ENCODE measurements at places on chromosomes 7 and 10. TPM values are rescaled to one million over a fixed set of nuclear protein-coding genes. Genes with fewer than 3 reads are reported as not detected.

GNAT3 gene
- not detected for total RNA-seq

TRUB1 gene
- total RNA-seq, result 24.3 TPM

SFMBT2 gene
- total RNA-seq, result 0.86 TPM

ZNF467 gene
- 1.6 TPM for total RNA-seq

PNLIPRP1 gene
- total RNA-seq, result not detected

PGAM2 gene
- 3.3 TPM for total RNA-seq

SAMD9 gene
- total RNA-seq, result 11.8 TPM

MYOZ1 gene
- 0.20 TPM for total RNA-seq

LIMK1 gene
- total RNA-seq, result 44.8 TPM

Data from smooth muscle cell of the pulmonary artery (primary cell).